Activated T-cell treated with anti-CD3 and anti-CD28 coated beads, Interleukin-2, amount 50 U/mL, for 24 hours (primary cell): ENCODE measurements at places on chromosomes 5 and 9.

- no peak for DNase-seq
These were observed 64.7 kb downstream of the FGF1 start for GRCh38 chr5:142621227-142621626.

DNA sequence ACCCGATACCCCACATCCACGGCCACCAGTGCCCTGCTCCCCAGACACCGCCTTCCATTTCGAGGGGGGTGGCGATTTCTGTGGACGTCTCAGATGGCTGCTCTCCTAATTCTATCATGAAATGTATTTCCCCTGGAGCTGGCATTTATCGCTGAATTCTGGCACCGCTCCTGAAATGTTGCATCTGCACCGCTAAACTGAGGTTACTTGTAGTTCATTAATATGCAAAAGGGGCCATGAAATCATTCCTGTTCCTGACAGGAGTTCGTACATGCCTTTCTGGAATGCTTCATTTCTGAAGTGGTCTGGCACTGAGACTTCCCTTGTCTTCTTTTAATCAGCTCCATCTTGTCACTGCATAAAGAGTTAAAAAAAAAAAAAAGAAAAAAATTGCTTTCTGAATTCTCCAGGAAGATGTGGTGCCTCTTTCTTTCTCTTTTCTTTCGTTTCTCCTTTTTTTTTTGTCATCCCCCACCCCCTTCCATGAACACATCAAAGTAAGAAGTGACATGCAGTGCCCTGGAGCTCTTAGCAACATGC, 97.7 kb upstream of the SMARCA2 start:
- no peak for DNase-seq

DNA sequence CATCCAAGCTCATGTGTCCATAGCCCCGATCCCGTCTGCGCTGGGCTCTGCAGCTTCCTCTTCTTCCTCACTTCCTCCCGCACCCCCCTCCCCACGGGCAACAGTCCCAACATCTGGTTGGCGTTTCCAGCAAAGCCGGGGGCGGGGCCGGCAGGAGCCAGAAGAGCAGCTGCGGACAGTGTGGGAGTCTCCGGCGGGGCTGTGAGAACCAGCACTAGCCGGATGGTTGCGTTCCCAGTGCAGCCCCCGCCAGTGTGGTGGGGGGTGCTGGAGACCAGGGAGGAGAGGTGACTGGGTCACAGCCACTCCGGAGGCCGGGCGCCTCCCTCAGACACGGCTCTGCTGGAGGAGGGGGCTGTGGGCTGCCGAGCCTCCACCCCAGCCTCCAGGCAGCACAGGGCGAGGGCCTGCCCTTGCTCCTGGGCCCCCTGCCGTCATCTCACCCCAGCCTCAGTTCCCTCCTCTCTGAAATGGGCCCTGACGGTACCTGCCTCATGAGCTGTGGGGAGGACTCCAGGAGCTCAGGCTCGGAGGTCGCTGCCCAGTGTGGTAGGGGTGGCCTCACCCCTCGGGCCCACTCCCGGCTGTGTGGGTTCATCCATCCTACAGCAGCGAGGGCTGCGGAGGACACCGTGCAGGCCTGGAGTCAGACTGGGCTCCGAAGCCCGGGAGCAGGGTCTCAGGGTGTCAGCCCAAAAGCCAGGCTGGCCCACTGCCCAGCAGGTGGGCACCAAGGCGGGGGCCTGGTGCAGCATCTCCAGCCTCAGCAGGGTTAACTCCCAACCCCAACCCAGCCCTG, 41.5 kb upstream of the NOTCH1 start:
- no peak for DNase-seq

- DNase-seq: no peak
These were observed 688.0 kb upstream of the SEMA6A start for GRCh38 chr5:117262572-117263131.
